ENCODE measurements at places on chromosomes 12 and 14. TPM values are rescaled to one million over a fixed set of nuclear protein-coding genes. Genes with fewer than 3 reads are reported as not detected.

Gene FZD10
- total RNA-seq = 0.04 TPM

Gene CMA1
- total RNA-seq = not detected

Gene TMEM253
- 0.31 TPM for total RNA-seq

Gene INHBC
- not detected for total RNA-seq

Gene RNF212B
- not detected for total RNA-seq

Gene SERPINA10
- not detected for total RNA-seq

Gene GARIN6
- not detected for total RNA-seq

Gene GDF3
- not detected for total RNA-seq

Gene A2M
- not detected for total RNA-seq

Gene RFX4
- not detected for total RNA-seq

Gene KIAA0586
- 11.2 TPM for total RNA-seq

Gene CATSPERB
- not detected for total RNA-seq

Gene GZMH
- not detected for total RNA-seq

Gene RBP5
- total RNA-seq = not detected

Gene VWF
- not detected for total RNA-seq

Gene KRT82
- not detected for total RNA-seq
